ENCODE measurements at places on chromosomes 2 and 18.
A peak's percentile ranks its signal among the peaks of the same experiment; 100 is the strongest.

GRCh38 chr18:75066936-75067335 lies 142.0 kb downstream of the PTGR3 start:
- no peak for DNase-seq

DNA sequence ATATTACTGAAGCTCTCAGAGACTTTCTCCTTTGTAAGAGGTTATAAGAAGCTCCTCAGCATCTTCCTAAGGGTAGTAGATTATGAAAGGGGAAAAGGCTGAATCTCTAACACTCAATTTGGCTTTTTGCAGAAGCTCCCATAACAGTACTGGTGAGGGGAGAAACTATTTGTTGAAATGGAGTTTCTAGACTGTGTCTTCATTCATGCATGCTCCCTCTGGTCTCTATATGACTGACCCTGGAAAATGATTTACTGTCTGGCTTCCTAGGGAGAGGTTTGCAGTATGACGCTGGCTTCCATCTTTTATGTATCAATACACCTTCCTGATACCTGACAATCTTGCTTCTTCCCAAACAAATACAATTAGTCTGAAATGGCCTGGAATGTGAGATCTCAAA lies 63.9 kb downstream of the LDAH start:
- no peak for DNase-seq

- no peak for DNase-seq
Measured at GRCh38 chr2:69993048-69993565, 31.7 kb upstream of the ASPRV1 start.

DNA sequence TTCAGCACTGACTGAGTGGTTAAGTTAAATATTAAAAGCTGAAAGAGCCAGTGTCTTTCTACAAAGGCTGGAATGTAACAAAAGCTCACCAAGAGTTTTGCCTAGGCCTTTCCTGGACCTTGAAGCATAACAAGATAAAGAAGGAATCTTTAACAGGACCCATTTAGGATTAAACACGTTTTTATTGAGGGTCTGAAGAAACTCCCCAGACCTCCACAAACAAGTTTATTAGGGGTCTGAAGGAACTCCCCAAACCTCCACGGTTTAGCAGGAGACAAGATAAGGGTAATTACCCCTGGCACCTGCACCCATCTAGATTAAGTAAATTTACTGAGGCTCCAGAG lies 104.0 kb downstream of the ACAA2 start:
- DNase-seq: no peak

GRCh38 chr18:12012697-12013096 lies 31.4 kb downstream of the IMPA2 start:
- DNase-seq: no peak

DNA sequence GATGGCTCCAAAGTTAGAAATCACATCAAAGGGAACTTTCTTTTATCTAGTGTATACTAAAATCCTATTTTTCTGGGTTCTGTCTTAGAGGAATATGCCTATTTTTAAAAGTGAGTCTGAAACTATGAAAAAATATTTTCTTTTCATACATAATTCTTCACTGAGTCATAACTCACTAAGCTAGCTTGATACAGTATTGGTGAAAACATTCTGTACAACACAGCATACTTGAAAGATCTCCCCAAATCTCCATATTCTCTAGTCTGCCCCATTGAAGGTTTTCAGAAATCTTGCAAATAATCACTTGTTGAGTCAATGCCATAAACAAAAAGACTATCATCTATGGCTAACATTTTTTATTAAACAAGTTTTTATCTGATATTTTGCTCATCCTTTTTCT lies 44.5 kb downstream of the COL3A1 start:
- DNase-seq: no peak

- DNase-seq: no peak
Measured at GRCh38 chr2:48583961-48584360, 33.7 kb upstream of the GTF2A1L start.

DNA sequence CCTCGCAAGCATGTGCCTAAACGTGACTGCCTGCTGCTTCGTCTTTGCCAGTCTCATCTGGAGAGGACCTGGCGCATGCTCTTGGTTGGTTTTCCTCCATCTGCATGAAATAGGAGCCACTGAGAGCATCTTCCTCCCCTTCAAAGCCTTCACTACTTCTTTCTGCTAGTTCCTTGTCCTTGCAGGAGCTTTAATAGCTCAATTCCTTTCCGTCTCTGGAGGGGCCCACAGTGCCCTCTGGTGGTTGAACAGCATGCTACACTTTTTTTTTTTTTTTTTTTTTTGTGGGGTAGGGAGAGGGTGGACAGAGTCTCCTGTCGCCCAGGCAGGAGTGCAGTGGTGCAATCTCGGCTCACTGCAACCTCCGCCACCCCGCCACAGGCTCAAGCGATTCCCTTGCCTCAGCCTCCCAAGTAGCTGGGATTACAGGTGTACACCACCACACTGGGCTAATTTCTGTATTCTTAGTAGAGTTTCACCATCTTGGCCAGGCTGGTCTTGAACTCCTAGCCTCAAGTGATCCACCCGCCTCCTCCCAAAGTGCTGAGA lies 59.6 kb downstream of the SP110 start:
- peak; percentile 33 for DNase-seq

GRCh38 chr2:195967336-195967735 lies 101.3 kb downstream of the DNAH7 start:
- DNase-seq: no peak

DNA sequence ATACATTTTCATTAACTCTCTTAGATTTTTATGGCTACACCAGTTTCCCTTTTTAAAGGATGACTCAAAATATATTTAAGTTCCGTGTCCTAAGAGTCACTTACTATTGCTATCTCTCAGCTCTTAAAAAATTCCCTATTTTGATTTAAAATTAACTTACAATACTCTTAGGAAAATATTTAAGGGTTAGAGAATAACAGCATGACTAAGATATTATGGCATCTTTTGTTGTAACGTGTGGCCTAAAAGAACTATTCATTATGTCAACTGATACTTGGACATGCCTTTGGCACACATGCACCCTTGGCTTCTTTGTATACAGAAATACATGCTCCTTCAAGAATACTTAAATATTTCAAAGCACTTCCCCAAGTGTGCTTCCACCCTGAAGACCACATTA lies 42.3 kb downstream of the SCN3A start:
- DNase-seq: no peak

DNA sequence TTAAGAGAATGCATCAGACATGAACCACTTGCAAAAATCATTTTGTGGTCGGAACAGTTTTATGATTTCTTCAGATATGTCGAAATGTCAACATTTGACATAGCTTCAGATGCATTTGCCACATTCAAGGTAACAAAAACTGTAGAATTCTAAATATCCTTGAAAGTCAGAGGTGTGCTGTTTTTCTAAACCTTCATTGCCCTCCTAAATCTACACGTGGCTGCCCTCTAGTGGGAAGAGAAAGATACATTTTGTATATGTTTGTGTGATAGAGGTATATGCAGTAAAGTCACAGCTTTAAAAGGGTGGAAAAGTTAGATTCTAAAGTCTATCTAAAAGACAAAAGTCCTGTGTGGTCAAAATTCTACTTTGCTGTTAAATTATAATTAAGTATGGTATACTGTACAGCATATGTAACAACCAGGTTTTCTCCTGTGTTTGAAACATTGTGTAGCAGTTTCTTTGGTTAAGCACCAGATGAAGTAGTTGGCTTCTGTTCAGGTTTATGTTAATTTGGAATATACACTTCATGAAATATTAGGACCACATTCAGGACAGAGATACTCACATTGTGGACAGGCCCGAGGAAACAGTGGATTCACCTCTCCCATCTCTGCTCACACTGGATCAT lies 65.9 kb upstream of the ITM2C start:
- peak; percentile 27 for DNase-seq
